Karpas-422 (cell line): ENCODE measurements at places on chromosomes 5 and 9.

DNA sequence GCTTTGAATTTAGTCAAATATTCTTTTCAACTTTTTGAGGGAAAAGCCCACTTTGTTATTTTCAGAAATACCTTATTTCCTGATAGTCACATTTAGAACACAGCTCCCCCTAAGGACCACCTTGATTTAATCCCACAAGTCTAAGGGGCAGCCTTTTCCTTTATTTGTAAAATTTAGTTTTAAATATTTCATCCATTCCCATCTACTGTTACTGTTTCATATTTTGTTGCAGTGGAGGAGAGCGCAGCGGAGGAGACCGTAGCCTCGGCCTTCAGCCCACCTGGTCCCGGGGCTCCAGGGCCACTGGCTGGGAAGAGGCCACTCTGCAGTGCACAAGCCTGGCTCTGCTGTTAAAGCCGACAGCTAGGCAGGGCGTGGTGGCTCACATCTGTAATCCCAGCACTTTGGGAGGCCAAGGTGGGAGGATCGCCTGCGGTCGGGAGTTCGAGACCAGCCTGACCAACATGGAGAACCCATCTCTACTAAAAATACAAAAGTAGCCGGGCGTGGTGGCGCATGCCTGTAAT, 19.6 kb downstream of the LPCAT1 start:
- peak; percentile 71 for DNase-seq
- peak overlapping the region; percentile 95 for H3K27ac ChIP-seq
- H3K4me3 ChIP-seq: peak overlapping the region; percentile 59
- H3K27me3 ChIP-seq: no peaks in the 10 kb centered on the region

GRCh38 chr5:67672636-67673035, 476.0 kb upstream of the CD180 start:
- H3K36me3 ChIP-seq: no peaks in the 10 kb centered on the region
- no peak overlapping the region for H3K27ac ChIP-seq
- no peaks in the 10 kb centered on the region for H3K27me3 ChIP-seq
- H3K4me3 ChIP-seq: no peak overlapping the region
- H3K4me1 ChIP-seq: no peaks in the 10 kb centered on the region

DNA sequence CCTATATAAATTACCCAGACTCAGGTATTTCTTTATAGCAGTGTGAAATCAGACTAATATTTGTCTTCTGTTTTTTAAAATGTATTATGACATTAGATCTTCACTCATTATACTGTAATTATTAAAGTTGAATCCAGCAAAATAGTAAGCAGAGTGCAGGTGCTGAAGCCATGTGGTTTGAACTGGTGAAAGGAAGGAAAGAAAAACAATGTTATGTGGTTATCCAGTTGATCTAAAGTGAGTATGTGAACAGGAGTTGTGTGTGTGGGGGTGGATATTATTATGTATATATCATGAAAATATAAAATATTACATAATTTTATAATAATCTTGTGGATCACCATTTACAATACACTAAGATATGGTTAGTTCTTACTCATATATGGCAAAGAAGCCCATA, 593.7 kb downstream of the SEMA5A start:
- no peaks in the 10 kb centered on the region for H3K36me3 ChIP-seq
- DNase-seq: no peak
- no peaks in the 10 kb centered on the region for H3K4me1 ChIP-seq
- H3K4me3 ChIP-seq: no peak overlapping the region
- H3K27me3 ChIP-seq: no peaks in the 10 kb centered on the region
- no peak overlapping the region for H3K27ac ChIP-seq

DNA sequence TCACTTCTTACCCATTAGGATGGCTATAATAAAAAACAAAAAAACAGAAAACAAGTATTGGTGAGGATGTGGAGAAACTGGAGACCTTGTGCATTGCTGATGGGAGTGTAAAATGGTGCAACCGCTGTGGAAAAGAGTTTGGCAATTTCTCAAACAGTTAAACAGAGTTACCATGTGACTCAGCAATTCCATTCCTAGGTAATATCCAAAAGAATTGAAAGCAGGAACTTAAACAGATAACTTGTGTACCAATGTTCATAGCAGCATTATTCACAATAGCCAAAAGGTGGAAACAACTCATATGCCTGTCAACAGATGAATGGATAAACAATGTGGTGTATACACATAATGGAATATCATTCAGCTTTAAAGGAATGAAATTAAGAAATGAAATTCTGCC, 28.9 kb downstream of the DCP2 start:
- DNase-seq: no peak
- no peak overlapping the region for H3K27ac ChIP-seq
- no peak overlapping the region for H3K4me3 ChIP-seq
- no peaks in the 10 kb centered on the region for H3K27me3 ChIP-seq

DNA sequence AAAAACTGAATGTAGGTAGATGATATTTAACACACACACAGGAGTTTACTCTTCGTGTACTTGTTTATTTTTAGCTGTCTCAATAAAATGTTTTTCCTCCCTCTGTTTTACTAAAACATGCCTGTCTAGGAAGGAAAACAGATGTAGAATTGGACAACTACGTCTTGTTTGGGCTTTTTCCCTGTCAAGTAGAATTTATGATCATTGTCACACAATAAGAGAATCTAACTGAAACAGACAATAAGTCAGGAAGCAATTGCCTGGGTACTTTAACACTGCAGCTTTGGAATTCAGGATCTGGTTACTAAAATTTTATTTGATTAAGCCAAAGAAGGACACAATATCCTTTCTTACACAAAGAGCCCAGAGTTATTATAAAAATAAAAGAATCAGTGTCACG, 164.2 kb downstream of the ZDHHC21 start:
- H3K4me1 ChIP-seq: peaks cover 29% of the 10 kb centered on the region
- H3K36me3 ChIP-seq: no peaks in the 10 kb centered on the region
- no peak overlapping the region for H3K27ac ChIP-seq
- H3K4me3 ChIP-seq: no peak overlapping the region
- DNase-seq: no peak
- H3K27me3 ChIP-seq: no peaks in the 10 kb centered on the region

DNA sequence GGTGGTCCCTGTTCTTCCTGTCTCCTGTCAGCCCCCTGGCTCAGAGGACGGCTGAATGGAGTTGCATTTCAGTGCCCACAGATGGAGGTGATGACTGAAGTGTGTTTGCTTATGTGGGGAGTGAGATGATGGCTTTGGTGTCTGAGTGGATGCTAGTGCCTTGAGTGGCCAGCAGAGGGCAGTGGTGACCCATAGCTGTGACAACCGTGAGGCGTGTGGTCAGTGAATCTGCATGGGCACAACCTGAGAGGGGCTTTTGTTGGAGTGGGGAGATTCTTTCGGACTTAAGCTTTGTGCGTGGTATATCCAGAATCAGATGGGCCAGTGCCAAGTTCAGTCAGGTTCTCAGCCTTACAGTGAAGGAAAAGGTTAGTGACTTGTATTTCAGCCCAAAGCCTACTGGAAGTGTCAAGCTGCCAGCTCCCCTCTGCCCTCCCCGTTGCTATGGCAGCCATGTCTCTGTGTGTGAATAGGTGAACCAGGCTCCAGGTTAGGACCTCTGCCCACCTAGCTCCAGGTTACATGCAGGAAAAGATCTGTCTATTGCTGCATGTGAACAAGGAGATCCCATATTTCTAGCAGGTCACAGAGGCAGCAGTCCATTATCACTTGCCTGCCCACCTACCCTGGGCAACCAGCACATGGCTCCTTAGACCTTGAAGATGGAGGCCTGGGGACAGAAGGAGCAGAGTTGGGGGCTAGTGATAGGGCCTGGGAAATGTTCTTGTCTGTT, 14.7 kb upstream of the CXXC5 start:
- H3K36me3 ChIP-seq: no peaks in the 10 kb centered on the region
- H3K4me1 ChIP-seq: peaks cover 38% of the 10 kb centered on the region
- H3K4me3 ChIP-seq: no peak overlapping the region
- H3K27ac ChIP-seq: no peak overlapping the region
- peak; percentile 83 for DNase-seq
- H3K27me3 ChIP-seq: no peaks in the 10 kb centered on the region; the same call in 1 of the 2 replicates

DNA sequence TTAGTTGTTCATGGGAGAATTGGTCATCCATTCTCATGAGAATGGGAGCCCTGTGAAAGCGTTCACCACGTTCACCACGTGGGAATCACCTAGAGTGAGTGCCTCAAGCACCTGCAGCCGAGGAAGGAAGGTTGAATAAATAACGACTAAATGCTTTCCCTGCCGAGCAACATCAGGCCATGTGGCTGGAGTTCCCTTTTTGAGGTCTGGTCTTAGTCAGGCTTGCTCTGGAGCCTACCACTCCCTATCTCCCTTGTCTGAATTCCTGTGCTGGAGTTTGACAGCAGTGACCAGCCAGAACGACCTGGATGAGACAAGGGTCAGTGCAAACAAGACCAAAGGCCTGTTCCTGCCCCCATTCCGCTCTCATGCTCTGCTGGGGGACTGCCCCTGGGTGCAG, 28.5 kb downstream of the KCNMB1 start:
- H3K4me1 ChIP-seq: no peaks in the 10 kb centered on the region
- no peak for DNase-seq
- no peaks in the 10 kb centered on the region for H3K27me3 ChIP-seq
- no peak overlapping the region for H3K4me3 ChIP-seq
- H3K36me3 ChIP-seq: no peaks in the 10 kb centered on the region

DNA sequence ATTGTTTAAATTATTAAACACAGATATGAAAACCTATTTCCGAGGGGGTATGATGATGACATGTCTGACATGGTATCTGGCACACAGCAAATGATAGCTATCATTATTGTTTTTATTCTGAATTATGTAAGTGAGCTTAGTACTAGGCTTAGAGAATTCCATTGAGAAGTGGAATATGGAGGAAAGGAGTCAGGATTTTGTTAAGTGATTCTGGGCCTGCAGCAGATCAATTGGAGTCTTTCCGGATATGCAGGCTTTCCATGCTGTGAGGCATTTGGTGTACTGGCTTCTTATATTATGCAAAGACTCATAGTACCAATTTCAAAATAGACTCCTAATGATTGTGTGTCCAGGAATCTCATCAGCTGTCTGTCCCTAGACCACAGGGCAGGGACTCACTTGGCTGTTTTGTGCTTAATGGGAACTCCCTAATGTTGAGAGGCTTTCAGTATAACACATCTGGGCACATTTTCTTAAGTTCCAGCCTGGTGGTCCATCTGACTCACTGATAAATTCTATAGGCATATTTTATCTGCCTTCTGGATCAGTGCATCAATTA, 180.0 kb upstream of the KLF9 start:
- no peaks in the 10 kb centered on the region for H3K27me3 ChIP-seq
- no peaks in the 10 kb centered on the region for H3K4me1 ChIP-seq
- no peak for DNase-seq
- no peaks in the 10 kb centered on the region for H3K36me3 ChIP-seq
- no peak overlapping the region for H3K4me3 ChIP-seq
- H3K27ac ChIP-seq: no peak overlapping the region

DNA sequence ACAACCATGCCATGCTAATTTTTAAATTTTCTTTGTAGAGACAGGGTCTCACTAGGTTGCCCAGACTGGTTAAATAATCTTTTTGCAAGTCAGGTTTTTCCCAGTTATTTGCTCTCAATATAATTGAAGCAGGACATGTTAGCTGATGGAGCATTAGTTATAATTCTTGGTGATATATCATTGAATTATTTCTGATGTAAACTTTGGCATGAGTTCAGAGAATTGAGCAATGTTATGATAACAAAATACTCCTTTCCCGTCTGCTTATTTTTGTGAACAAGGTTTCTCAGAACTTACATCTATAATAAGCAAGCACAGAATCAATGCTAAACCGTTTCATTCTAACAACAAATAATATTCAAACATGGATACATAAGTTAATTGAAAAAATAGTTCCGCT, 37.8 kb downstream of the BHMT start:
- no peak for DNase-seq
- H3K27me3 ChIP-seq: no peaks in the 10 kb centered on the region
- H3K4me1 ChIP-seq: no peaks in the 10 kb centered on the region
- no peaks in the 10 kb centered on the region for H3K36me3 ChIP-seq
- H3K4me3 ChIP-seq: no peak overlapping the region

DNA sequence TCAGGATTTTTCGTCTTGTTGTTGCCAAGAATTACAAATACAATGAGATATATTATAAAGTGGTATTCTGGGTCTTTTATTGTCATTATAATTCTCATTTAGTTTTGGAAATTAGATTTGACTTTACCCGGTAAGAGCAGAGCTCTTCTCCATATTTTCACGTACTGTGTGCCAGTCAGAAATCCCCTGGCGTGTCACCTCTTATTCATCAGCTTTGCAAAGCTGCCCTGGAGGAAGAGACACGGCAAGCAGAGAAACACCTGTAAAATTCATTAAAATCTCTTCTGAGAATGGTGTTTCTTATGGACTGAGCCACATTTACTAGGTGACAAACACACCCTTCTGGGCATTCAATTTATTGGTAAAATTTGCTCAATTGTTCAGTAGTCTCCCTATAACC, 440.4 kb downstream of the HINT1 start:
- DNase-seq: no peak
- H3K4me1 ChIP-seq: no peaks in the 10 kb centered on the region; the same call in 1 of the 2 replicates
- no peaks in the 10 kb centered on the region for H3K36me3 ChIP-seq
- H3K4me3 ChIP-seq: no peak overlapping the region
- H3K27me3 ChIP-seq: no peaks in the 10 kb centered on the region

GRCh38 chr9:116337015-116337414, 183.4 kb downstream of the PAPPA start:
- H3K27me3 ChIP-seq: no peaks in the 10 kb centered on the region
- H3K27ac ChIP-seq: no peak overlapping the region
- H3K4me3 ChIP-seq: no peak overlapping the region

GRCh38 chr9:87569518-87569917, 71.9 kb downstream of the DAPK1 start:
- H3K36me3 ChIP-seq: no peaks in the 10 kb centered on the region
- H3K27ac ChIP-seq: no peak overlapping the region
- H3K27me3 ChIP-seq: no peaks in the 10 kb centered on the region
- no peak for DNase-seq
- H3K4me3 ChIP-seq: no peak overlapping the region
- H3K4me1 ChIP-seq: no peaks in the 10 kb centered on the region

DNA sequence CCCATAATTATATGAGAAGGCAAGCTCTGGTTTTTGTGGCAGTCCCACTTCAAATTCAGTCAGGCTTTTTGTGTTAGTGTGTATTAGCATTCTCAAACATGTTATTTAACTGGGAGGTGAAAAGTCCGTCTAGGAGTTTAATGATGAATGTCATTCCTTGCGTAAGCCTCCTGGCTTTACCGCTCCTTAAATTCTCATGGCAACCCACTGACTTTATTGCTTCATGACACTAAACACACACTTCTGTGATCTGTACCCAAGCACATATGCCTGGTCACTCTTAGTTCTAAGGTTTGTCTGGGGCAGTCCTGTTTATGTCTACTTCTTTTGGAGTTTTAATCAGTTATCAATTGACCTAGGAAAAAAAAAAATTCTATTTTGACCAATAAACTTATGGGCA, 677.9 kb upstream of the DMAC1 start:
- no peaks in the 10 kb centered on the region for H3K36me3 ChIP-seq
- H3K27me3 ChIP-seq: no peaks in the 10 kb centered on the region
- no peak overlapping the region for H3K27ac ChIP-seq
- no peaks in the 10 kb centered on the region for H3K4me1 ChIP-seq
- no peak for DNase-seq

GRCh38 chr9:353077-353476, 138.4 kb downstream of the DOCK8 start:
- H3K4me1 ChIP-seq: no peaks in the 10 kb centered on the region
- H3K27ac ChIP-seq: no peak overlapping the region
- no peaks in the 10 kb centered on the region for H3K27me3 ChIP-seq
- DNase-seq: no peak
- H3K4me3 ChIP-seq: no peak overlapping the region
